ENCODE measurements at places on chromosomes 3 and 15.

DNA sequence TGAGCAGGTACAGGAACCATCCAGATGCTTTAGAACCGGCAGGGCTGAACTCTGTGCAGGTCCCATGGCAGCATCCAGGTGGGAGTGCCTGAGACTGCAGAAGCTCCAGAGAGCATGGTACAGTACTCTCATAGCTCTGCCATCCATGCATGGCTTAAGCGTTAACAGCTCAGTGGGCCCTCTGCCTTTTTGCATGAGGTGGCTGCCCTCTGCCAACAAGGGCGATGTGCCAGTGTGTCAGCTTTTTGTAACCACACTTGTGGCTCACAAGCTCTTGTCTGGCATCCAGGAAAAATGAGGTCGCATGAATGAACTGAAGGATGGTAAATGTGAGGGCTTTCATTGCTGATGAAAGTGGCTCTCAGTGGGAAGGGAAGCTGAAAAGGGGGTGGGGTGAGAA lies 950.1 kb downstream of the DIPK2A start:
- DNase-seq: no peak

DNA sequence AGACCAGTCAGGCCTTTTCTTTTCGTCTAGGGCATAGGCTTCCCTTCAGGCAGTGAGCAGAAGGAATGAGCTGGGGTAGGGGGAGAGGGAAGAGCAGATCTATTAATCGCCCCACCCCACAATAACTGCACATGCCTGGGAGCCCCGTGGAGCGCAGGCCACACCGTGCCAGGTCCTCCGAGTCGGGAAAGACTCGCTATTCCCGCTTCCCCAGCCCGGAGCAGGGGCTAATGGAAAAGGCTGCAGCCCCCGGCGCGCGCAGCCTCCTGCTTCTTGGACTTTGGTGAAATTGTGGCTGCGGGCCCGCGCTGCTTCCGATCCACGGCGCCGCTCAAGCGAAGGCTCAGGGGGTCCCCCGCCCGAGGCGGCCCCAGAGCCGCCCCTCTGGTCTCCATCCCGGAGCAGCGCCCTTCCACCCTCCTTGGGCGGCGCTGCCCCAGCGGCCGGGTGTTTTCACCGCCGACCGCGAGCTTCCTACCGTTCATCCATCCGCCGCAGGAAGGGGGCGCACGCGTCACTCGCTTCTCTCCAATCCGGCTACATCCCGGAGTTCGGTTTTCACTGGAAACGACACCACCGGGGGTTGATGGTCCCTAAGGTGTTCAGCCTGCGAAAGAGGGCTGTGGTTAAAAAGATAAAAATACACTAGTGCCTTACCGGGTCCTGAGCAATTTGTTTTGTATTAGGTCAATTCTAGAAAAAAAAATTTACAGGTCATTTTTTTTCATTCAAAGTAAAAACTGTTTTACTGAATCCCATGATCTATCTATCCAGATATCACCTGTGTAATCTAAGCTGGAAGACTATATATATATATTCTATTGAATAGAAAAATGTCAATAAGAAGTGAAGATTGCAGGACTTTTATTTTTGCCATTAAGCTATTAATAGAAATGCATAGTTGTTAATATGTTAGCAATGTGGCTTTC lies 4.4 kb upstream of the SYNM start:
- peak; percentile 34 for DNase-seq

DNA sequence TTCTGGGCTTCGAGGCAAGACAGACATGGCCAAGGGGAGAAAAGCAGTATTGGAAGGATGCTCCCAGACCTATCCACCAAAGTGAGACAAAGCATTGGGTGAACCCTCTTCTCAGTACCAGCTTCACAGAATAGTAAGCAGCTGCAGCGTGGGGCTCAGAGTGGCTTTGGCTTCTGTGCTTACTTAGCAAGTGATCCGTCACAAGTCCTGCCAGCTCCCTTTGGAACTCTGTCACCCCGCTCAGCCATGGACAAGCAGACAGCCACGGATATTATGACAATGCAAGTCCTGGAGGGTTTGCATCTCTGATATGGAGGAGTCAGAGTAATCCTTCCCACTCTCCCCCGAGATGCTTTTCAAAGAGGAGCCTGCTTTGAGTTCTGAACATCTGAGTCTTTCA lies 90.8 kb downstream of the SLCO3A1 start:
- no peak for DNase-seq

- DNase-seq: no peak
Observed at GRCh38 chr3:41592753-41593510, 369.0 kb downstream of the ULK4 start.

DNA sequence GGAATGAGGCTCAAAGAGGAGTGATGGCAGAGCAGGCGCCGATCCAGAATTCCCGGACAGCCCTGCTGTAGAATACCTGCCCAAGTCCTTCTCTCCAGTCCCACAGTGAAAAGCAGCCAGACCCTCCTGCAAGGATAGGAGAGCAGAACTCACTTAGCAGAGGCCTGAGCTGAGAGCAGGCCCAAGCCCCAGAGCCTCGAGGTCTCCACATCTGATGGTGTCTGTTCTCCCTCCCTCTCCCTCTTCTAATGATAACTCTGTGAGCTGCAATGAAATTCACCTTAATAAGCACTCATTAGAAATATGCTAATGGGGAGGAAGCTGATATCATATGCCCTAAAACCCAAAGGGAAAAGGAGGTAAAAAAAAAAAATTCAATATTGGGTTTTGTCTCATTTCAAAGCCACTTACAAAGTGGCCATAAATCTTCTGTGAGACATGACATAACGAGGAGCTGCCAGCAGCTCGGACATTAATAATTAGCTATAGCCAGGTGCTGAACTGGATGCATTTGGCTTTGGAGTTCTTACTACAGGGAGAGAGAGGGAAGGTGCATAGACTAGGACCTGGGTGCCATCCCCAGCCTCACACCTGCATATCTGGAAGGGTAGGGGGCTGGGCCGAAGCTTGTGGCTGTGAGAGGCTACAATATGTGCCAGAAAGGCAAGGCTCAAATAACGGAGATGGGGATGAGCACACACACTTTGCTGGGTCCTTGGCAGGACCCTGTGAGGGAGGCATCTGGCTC lies 108.4 kb downstream of the MEGF11 start:
- DNase-seq: no peak

- no peak for DNase-seq
Observed at GRCh38 chr3:124850633-124851032, 36.5 kb downstream of the ITGB5 start.

DNA sequence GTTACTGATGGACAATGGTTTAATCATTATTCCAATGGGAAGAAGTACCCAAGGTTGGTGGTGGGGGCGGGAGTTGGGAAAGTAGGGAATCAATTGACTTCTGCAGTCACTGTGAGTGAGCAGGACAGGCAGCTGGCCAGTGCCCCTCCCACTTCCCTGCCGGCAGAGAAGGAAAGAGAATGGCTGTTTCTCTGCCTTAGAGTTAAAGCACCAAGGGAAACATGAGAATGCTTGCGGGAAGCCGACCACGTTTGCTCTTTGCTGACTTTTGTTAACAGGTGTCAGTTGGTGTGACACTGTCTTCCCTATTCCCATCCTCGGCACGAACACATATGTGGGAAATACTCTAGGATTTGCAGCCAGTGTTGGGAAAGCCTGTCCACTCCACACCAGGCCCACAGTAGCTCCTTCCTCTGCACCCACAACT lies 33.5 kb upstream of the MFSD1 start:
- no peak for DNase-seq
